HAP-1 (cell line): ENCODE measurements at places on chromosomes 13 and 19.

GRCh38 chr19:28164214-28164613, 1048.7 kb downstream of the UQCRFS1 start:
- DNase-seq = no peak

GRCh38 chr13:77042566-77043177, 15.7 kb upstream of the FBXL3 start:
- no peak for DNase-seq

DNA sequence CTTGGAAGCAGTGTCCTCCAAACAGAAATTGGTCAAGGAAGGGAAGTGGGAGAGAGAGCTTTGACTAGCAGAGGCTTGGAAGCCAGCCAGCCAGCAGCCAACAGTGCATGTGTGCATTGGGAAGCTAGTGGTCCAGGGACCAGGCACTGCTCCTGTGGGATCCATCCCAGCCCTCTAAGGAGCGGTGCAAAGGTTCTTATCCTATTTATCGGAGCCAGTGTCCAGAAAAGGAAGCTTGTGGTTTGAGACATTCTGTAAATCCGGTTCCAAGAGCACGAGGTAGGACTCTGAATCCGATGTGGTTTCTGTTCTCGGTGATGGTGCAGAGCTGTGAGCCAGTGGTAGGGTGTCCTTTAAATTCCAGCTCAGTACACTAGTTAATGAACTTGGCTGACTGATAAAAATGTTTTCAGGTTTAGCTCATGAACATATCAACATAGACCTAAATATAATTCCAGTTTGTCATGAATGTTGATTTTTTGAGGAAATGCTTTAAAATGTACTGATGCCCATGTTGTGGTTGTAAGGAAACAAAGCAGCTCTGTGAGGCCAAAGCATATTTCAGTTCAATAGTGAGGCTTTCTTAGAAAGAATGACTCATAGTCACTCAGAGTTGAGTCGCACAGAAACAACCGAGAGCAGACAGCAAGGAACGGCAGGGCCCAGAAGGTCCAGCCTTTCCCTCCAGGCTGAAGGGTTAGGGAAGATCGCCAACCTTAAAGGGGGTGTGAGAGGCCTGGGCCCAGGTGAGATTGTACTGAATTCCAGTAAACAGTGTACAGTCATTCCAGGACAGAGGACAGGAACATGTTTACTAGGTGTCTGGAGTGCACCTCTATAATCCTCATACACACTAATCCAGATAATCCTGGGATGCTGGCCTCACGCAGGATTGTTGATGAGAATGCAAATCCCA, 21.5 kb upstream of the GARRE1 start:
- peak; percentile 42 for DNase-seq

DNA sequence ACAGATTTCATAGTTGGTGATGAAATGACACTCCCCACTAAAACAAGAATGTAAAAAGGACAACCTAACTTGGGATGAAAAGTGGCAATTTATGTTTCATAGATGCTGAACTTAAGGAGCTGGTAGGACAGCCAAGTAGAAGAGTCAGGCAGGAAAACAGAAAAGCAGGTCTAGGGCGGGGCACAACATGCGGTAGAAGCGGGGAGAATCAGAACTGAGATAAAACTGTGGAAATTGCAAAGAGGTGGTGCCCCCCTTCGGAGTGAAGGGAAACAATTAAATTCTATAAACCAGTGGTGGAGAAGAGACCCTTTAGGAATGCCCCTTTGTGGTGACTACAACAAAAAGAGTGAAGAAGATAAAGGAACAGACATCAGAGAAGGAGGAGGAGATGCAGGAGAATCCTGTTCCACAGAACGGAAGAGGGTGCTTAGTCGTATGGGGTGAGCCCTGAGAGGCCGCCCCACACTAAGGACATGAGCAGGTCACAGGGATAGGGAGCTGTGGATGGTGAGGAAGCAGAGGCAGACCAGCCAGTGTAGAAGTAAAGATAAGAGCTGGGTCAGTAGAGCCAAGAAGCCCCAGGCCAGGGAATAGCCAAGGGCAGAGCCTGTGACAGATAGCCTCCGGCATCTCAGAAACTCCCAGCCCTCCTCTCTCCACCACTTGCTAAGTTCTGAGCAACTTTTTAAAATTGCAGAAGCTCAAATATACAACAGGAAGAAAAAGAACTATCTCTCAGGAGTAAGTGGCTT, 100.3 kb upstream of the DOCK9 start:
- no peak for DNase-seq

DNA sequence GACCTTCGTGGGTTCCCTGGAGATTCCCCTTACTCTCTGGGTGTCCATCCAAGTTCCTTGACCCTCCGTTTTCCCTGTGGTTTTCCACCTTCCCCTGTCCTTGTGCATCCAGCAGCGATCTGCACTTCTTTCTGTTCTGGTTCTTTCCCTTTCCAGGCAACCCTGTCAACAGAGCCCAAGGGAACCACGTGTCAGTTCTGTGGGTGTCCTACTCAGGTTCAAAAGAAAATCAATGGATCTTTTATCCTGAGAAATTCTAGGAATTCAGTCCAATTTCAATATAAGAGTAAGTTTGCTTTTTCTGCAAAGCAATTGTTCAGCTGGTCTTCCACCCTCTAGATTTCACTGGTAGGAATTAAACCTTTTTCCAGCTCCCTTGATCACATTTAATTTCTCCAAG, 1394.8 kb upstream of the SLC10A2 start:
- DNase-seq = no peak

- DNase-seq = no peak
These were observed 1.6 kb upstream of the GAS6 start for GRCh38 chr13:113865427-113865826.

DNA sequence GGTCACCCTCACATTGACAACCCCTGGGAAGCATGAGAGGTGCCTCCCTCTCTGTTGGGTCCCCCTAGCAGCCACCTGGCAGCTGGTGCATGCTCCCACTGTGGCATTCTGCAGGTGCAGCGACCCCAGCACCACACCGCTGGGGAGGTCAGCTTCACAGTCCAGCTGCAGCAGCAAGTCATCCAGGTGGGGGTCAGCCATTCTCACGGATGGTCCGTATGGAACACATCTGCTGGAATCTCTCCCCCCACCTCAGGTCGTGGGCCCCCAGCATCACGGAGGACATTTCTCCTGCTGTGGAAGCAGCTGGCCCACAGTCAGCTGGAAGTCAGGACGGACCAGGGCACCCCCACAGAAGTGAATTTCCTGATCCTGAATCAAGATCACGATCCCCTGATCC, 201.3 kb downstream of the COG6 start:
- DNase-seq = no peak

DNA sequence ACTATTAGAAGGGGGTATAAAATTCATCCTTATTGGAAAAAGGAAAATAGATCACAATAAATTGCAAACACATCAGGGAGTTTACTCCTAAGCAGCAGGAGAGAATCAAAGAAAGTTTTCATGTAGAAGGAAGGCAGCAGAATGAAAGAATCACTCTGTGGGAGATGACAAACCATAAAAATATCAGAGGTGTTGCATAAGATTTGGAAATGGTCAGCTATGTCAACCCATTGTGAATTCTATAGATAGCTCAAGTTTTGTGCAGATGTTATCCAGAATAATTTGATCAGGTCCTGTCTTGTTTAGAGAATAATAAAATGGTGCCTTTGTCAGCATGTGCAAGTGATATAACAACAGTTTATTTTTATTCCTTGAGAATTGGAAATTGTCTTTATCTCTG, 622.4 kb downstream of the DCT start:
- DNase-seq = no peak

DNA sequence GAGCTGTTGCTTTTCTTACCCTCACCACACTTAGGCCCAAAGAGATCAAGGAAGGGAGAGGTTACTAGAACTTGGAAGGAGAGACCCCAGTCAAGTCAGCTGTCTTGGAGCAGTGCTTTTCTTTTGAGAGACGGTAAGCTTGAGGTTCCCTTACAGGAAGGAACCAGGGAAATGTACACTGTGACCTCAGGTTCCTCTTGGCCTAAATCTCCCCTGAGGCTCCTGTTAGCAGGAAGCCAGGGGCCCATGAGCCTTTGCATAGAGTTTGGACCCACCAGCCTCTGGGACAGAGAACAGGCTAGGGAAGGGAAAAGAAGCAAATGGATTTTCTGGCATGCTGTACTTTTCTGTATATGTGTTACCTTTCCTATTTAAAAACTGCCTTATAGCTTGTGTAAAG, 5.9 kb upstream of the GPR18 start:
- DNase-seq = no peak

DNA sequence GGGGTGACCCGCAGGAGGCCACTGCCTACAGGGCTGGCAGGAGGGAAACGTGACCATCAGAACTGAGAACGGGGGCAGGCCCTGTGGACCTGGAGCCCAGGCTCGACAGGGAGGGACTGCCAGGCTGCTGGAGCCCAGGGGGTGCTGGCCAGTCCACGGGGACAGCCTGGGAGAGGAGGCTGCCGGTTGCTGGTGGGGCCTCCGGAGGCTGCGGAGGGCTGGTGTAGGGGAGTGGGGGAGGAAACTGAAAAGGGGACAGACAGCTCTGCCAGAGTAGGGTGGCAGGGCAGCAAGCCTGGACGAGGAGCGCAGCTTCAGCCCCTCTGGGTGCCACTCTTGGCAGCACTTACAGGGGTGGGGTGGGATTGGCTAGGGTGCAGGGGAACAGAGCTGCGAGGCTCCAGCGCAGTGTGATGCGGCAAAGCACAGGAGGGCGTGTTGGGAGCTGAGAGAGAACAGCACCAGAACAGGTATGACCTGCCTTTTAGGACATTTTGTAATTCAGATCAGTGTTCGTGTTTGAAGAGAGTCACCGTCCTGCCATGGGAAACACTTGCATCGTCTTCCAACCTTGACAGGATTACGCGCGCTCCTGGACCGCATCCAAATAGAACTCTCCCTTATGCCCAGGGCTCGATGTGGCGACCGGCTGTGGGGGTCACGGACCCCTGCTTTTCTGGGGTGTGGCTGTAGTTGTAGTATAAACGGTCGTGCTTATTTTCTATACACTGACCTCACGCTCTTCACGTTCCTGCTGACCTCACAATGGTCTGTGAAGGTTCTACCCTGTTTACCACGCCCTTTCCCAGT, 19.9 kb upstream of the ARHGEF7 start:
- no peak for DNase-seq

DNA sequence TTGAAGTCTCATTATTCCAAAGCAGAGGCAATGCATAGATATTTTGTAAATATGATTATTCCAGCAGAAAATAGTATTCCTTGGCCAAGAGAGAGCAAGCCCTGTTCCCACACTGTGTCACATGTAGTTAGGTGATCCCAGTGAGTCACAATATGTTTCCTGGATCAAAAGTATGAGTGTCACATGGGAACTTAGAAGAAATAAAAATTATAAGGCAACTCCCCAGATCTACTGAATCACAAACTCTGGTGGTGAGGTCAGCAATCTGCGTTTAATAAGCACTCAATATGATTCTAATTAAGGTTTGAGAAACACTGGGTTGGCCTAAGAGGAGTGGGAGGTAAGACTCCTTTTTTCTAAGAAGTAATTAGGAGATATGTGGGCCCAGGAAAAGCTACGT, 1504.5 kb upstream of the PCDH20 start:
- no peak for DNase-seq

GRCh38 chr13:19068691-19069090, 112.9 kb downstream of the TUBA3C start:
- no peak for DNase-seq

DNA sequence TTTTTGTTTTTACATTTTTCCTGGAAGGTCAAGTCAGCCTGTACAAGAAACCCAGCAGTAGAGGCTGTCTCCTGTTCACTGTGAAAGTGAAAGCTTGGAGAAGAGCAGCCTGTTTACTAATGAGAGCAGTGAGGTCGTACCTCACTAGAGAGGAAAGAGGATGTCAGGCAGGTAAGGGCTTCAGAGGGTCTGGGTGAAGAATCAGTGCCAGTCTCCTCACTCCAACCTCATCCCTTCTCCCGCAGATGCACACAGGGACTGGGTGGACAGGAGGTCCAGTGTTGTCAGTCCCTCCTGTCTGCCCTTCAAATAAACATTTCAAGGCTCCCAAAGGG, 462.5 kb downstream of the KLF5 start:
- DNase-seq = no peak

DNA sequence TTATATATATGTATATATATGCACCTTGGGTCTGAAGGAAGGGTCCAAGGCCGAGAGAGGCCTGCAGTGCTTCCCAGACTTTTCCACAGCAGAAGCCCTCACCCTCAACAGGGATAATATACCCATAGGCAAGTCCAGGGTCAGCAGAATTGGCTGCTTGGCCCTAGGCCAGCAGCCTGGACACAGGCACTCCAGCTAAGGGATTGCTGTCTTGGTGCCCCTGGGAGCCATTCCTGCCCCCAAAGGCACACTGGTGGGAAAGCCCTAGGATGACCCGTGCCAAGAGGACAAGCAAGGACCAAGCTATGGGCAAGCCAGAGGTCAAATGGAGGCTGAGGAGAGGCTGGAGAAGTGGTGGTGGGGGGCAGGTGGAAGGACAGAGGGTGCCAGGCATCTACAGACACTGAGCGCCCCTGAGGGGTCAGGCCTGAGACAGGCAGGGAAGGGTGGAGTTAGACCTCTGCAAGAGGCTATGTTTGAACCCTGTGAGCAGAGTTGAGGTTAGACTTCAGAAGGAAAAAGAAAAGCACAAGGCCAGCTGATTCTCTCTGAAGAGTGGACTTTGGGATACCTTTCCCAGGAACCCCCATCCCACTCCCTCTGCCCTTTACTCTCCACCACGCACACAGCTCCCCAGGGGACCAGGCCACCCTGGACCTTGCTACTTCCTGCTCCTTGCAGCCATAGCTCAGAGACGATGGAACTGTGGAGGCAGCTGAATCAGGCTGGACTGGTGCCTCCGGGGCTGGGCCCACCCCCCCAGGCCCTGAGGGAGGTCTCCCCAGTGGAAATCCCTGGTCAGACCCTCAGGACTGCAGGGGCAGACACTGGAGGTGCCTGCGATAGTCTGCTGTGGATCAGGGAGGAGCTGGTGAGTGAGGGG, at the start of gene ERICH4:
Gene ERICH4 (plus strand): TSS at position 684 of the 883 bp plus-strand sequence. CDS start 14 bp downstream, at position 698.
- no peak for DNase-seq

GRCh38 chr19:56423276-56423984, 19.3 kb downstream of the ZNF583 start:
- no peak for DNase-seq

GRCh38 chr19:4052114-4052992, 14.3 kb downstream of the ZBTB7A start:
- DNase-seq = no peak

DNA sequence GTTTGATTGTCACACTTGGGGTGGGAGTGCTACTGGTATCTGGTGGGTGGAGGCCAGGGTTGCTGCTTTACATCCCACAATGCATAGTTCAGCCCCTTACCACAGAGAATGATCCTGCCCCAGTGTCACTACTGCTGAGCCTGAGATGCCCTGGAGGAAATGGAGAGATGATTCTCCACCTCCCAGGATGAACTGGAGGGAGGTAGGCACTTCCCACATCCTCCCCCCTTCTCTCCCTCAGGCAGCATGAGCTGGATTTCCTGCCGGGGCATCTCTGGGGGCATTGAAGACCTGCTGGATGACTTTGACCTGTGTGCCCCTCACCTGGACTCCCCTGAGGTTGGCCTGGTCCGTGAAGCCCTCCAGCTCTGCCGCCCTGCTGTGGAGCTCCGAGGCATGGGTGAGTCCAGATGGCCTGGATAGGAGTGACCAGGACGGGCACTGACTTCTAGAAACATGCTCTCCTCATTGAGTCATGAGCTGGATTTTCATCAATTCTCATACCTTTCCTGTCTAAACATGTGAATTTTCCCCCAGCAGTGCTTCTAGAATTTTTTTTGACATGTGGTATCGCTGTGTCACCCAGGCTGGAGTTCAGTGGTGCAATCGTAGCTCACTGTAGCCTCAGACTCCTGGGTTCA, 45.3 kb downstream of the NWD1 start:
- DNase-seq = no peak

GRCh38 chr19:16002406-16003384, 53.9 kb downstream of the OR10H4 start:
- no peak for DNase-seq

- no peak for DNase-seq
These were observed 571 bp upstream of the DHRS12 start for GRCh38 chr13:51804295-51805172.

GRCh38 chr19:23403581-23404324, 8.5 kb upstream of the ZNF91 start:
- DNase-seq = no peak
